ENCODE measurements at places on chromosomes 7 and 10. TPM values are rescaled to one million over a fixed set of nuclear protein-coding genes. Genes with fewer than 3 reads are reported as not detected.
A peak's percentile ranks its signal among the peaks of the same experiment; 100 is the strongest.

DNA sequence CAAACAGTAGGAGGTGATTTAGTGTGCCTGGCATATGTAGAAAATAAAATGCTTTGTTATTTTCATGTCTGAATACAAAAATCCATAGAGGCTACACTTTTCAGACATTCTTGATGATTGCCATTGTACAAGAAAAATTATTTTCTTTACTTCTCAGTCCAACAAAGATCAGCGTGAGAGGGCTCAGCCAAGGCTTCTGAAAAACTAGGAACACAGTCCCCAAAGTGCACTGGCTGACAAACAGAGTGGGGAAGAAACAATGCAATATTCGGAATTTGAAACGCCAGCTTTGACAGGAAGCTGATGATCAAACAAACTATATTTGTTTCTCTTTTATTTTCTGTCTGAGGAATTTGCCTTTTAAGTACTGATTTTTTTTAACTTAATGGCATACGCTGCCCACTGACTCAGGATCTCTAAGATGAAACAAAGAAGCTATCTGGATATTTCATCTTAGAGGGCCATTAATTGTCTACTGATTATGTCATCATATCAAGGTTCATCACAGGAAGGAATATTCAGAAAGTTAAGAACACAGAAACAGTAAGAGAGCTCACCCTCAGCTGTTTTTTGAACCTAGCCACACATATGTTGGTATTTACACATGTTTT, 197.0 kb upstream of the INHBA start:
- no peak for DNase-seq

DNA sequence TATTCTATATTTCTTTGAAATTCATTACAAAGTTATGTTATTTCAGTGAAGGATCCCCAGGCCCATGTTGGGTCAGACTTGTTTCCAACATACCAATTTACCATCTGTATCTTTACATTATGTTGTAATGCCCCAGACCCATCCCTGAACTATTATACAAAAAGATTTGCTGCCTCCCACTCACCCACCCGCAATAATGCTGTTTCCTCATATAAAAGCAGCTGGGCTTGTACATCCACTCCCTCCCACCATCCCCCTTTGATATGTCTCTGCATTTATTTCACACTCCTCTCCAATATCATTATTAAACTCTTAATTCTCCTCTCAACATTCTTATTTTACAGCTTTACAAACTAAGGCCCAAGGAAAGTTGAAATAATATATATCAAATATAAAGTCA, 153.7 kb downstream of the DOCK4 start:
- DNase-seq, result no peak

DNA sequence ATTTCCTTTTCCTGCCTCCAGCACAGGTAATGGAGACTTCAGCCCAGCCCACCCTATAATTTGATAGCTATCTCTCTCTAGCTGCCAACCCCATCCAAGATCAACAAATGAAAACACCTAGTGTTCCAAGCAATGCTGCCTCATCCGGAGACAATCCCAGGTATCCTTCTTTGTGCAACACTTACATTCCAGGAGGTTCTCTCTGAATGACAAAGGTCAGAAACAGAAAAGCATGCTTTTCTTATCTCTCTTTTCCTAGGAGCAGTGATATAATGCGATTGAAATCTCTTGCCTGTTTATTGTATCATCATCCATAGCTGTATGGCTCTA, 699.3 kb downstream of the INHBA start:
- DNase-seq, result no peak

DNA sequence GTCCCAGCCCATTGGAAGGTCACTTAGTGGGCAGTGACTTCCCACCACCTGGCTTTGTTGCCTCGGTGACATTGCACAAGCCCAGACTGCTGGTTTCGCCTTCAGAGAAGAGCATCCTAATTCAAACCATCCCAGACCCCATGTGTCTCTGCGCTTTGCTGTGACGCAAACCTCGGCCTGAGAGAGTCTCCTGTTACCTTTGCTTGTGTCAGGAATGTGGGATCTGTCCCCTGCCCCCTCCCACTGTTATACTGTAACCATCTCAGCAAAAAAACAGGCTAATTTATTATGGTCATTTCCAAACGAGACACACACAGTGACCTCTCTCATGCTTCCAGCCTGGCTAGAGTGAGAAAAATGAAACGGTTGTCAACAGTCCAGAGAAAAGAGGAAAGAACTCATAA, 25.0 kb upstream of the AQP1 start:
- DNase-seq, result no peak

GRCh38 chr7:101720324-101720723, 91.2 kb upstream of the MYL10 start:
- DNase-seq, result no peak

GRCh38 chr7:133501771-133502170, 248.9 kb downstream of the EXOC4 start:
- no peak for DNase-seq

GRCh38 chr7:29970158-29970557, 19.4 kb downstream of the SCRN1 start:
- DNase-seq, result no peak

DNA sequence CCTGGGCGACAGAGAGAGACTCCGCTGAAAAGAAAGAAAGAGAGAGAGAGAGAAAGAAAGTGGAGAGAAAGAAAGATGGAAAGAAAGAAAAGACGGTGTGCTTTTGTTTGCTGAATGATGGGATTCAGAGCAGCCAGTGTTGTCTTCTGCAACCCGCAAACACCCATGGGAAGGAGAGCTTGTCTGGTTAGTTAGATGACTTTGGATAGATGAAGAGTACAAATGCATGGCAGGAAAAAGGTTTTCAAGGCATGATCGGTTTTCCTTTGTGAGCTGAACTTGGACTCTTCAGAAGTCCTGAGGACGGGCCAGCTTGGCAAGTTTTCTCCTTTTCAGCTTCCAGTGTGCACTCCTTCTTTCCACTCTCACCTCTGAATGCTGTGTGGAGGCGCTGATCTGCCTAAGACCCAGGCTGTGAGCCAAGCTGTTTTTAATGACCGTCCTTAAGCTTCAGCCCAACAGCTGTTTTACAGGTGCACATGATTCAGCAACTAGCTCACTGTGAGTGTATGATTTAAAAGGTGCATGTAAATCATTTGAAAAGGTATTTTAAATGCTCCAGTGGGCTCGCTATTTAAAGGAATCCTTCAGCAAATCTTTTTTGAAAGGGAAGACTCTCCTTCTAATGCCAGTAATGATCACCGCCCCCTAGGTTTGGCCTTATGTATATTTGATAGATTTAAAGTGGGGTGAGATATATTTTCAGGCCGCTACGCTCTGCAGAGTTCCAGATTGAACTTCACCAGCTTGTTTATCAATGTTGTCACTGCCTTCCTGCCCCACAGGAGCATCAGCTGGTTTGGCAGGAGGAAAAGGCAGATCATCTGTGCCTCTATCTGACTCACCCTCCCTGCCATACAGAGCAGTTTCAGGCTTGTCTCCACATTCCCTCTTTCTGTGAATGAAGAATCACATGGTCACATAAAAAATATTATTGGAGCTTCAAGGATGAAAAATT, 115.0 kb downstream of the PLXDC2 start:
- peak; percentile 24 for DNase-seq

- DNase-seq, result no peak
Observed at GRCh38 chr7:27921081-27921836, 181.3 kb downstream of the TAX1BP1 start.

DNA sequence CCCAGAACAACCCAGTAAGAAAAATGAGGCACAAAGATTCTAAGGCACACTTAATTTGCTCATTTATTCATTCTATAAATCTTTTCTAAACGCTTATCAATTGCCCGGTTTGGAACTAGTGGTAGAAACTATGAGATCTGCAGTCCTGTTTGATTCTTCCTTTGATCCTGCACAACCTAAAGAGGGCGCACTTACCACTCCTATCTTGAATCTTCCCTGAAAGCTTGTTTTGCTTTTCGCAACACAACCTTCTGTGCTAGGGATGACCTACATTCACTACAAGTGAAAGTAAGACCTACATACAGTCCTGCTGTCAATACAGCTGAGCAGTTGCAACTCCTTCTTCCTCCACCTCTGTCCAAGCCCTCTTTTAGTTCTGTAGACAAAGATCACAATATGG, 12.6 kb upstream of the ARL4A start:
- DNase-seq, result no peak

- no peak for DNase-seq
Observed at GRCh38 chr10:77325233-77325537, 312.4 kb downstream of the KCNMA1 start.

DNA sequence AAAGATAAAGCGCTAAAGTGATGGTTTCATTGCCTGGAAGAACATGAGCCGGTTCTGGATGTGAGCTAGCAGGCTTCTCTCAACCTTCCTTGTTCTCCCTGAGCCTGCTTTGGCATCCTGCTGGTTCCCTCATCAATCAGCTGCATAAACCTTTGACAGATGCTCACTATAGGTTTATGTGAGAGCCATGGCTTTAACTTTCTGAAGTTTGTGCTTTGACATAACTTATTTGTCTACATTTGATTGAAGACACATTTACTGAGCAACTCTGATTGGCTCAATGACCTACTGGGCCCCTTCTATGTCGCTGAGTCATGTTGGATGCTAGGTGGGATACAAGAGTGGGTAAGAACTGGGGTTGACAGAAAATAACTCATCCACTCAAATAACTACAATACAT, 192.0 kb downstream of the ADAM12 start:
- no peak for DNase-seq

DNA sequence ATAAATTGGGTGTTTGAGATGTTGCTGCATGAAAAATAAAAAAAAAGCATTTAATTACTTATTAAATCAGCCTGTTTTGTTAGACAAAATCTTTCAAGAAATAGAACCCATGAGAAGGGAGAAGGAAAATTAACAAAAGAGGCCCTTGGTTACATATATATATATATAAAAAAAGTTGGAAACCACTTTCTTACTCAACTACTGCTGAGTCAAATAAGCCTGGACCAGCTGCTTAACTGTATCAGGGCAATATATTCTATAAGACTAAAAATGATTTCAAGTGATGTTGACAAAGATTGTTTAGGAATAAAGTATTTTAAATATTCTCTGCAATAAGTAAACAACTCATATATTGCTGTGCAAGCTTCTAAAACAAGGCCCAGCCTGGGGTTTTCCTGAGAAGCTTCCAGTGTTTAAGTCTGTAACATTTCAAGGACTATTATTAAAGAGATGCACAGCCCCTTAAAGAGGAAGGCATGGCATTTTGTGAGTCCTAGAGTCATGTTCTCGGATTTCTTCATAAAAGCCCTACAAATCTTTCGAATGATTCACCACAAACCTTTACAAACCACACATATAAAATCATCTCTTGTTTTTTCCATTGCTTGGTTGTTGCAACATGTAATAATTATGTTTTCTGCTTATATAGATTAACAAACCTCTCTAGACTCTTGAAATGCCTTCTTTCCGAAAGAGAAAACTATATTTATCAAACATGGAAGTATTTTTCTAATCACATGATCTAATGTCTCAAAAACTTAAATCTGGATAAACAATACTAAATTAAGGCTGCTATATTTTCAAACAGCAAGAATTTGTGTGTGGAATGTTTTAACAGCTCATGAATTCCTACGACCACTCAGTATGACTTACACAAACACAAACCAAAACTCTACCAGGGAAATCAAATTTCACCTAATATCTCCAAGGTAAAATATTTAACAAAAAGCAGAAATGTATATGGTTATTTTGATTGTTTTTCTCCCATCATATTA, 14.3 kb downstream of the JAZF1 start:
- no peak for DNase-seq

DNA sequence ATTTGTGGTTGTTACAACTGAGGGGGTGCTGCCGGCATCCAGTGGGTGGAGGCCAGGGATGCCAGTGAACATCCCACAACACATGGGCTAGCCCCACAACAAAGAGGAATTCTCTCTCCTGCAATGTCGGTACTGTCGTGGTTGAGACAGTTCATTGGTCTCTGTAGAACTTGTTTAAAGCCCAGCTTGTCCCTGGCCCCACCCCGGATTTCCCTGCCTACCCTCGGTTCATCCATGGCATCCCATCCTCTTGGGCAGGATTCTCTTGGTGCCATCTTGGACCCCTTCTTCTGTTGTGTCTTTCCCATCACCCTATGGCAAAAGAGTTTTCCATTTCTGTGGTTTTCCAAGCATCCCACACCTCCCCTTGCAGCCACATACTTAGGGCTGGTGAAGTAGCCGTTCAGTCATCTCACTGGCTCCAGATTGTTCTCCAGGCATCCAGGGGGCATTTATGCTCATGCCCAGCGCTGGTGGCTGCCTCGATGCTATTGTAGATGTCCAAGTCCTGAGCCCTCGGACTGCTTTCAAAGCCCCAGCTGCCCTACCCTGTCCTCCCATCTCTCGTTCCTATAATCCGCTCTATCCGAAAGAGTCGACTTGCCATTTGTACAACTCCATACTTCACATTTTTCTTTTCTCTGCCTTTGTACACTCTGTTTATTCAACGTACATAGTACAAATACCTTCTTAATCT, 39.2 kb downstream of the MGMT start:
- no peak for DNase-seq

FEZF1 gene
- not detected for total RNA-seq

PPP1R9A gene
- 14.5 TPM for total RNA-seq

UNCX gene
- not detected for total RNA-seq

OPN1SW gene
- not detected for total RNA-seq

KNDC1 gene
- 34.9 TPM for total RNA-seq

DGKI gene
- 0.12 TPM for total RNA-seq

UMAD1 gene
- total RNA-seq, result 19.1 TPM
